WTC11 (cell line): ENCODE measurements at places on chromosomes 11 and 22.
A peak's percentile ranks its signal among the peaks of the same experiment; 100 is the strongest.

GRCh38 chr11:117083011-117083935 lies 15.0 kb downstream of the SIK3 start:
- DNase-seq = no peak

DNA sequence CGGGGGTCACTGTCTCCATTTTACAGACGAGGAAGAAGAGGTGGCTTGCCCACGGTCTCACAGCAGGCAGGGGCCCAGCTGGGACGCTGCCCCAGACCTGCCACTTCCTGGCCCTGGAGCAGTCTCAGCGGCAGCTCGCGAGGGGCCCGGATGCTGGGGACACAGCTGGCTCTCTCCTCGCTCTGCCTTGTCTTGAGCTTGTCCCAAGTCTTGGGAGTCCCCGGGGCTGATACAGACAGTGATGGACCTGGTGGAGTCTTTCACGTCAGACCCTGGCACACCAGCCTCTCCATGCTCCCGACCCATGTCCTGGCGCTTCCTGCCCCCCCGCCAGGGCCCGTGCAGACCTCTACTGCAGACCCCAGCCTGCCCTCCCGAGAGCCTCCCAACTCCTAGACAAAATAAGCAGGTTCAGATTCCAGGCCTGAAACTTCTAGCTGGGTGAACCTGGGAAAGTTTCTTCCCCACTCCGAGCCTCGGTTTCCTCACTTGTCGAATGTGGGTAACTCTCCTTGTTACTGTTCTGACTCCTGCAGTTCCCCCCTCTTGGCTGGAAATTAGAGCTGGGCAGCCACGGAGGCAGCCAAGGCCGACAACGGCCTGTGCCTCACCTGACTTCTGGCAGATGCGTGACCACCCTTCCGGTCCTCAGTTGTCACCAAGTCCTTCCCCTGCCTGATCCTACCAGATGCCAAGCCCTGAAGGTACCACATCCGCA lies 145.4 kb downstream of the CACNA1I start:
- peak; percentile 12 for DNase-seq

DNA sequence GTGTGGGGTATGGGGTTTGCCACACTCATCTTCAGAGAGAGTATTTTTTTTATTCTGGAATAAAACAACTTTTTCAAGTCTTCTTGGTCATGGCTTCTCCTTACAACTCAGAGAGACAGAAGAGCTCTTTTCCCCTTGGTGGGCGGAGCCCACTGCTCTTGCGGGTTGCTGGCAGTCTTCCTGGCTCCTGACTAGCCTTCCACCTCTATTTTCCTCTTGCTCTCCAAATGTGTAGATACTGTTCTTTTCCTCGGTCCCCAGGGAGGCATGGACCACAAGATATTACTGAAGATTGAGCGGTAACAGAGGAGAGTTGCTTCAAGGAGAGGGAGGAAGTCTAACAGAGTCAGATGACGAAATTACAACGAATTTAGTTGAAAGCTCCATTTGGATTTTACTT lies 210.6 kb downstream of the NTM start:
- DNase-seq = no peak

- DNase-seq = no peak
Measured at GRCh38 chr11:109553284-109553683, 131.3 kb downstream of the C11orf87 start.

DNA sequence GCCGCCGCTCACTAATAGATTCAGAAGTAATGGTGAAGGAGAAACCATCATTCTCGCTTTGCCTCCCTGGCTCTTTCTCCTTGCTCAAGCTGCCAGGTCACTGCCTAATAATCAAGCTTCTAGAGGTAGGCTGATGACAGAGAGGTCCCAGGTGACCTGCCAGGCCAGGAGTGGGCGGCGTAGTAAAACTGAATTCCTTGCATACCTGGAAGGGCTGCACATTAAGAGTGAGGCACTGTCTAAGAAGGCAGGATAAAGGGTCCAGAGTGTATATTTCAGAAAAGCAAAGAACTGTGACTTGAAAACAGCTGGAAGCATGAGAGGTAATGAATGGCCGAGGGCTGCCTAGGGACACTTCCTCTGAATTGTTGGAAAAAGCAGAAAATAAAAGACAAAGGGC lies 4.1 kb downstream of the SYT13 start:
- no peak for DNase-seq

- no peak for DNase-seq
Measured at GRCh38 chr11:92739041-92739440, 230.4 kb upstream of the MTNR1B start.

GRCh38 chr11:111299101-111300026 lies 1.0 kb downstream of the POU2AF3 start:
- DNase-seq = peak; percentile 74

GRCh38 chr11:11171854-11172253 lies 181.2 kb downstream of the CSNK2A3 start:
- DNase-seq = no peak

DNA sequence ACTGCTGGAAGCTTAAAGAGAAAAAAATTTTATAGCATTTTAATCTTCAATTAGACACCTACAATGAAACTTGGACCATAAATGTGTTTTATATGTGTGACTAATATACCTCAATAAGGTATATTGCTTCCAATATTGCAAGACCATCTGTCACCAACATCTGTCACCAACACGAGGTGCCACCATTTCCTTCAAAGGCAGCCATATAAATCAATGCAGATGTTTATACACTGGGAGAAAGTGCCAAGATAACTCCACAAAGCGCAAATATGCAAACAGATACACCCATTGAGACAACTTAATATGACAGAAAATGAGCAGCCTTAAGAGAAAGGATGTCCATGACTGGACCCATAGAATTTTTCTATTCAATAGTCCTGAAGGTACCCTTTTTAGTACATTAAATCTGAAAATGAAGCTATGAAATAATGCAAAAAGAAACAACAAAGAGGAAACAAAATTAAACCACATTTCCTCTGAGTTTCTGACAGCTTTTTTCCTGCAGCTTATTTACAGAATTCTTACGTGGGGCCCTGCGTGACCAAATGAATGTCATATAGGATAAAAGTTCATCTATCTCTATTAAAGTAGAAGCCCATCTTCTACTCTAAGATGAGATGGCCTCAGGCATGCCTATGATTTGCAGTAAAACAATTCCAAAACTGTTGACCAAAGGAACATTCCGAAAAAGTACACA lies 12.5 kb downstream of the MPZL3 start:
- DNase-seq = no peak

DNA sequence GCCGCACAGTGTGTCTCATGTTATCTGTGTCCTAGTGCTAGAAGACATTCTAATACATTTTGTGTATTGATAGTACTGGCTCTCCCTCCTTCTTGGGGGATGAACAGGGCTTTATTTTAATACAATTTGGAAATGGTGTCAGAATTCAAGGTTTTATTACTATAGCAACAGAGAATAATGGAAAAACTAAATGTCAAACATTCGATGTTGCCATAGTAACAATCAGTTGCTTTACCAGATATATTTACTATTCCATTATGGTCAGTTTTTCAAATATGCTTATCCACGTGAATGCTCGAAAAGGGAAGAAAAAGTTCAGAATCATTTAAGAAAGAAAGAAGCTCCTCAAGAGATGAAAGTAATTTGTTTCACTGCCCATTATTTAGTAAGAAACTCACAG lies 8.6 kb upstream of the MSANTD4 start:
- no peak for DNase-seq

DNA sequence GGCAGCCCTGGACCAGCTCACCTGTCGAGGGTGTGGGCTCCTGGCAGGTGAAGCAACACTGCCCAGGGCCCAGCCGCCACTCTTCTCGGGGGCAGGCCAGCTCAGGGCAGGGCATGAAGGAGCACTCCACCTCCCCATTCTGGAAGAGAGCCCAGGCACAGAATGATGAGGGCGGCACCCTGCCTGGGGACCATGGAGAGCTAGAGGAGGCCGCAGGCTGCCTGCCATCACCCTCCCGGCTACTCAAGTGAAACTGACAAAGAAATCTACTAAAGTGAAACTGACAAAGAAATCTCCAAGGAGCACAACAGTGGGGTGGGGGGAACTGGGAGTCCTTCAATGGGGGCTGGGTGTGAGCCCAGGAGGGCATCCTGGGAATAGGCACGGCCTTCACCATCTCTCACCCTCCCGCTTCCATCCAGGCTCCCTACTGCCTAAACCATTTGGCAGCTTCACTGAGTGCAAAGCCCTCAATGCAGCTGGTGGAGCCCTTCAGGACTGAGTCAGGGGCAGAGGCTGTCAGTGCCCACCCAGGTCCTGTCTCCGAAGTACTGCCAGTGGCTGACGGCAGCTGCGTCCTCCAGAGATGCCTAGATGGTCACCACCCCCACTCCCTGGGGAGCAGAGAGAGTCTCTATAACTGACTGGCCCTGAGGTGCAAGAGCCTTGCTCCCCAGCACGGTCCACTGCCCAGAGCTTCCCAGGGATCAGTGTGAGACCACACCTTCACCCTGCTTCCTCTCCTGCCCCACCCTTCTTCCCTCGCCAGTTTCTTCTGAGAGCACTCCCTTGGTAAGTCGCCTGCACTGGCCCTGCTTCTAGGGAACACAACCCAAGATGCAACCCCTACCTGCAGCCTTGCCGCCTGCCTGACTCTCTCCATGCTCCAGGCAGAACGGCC lies 21.7 kb downstream of the VWCE start:
- no peak for DNase-seq

DNA sequence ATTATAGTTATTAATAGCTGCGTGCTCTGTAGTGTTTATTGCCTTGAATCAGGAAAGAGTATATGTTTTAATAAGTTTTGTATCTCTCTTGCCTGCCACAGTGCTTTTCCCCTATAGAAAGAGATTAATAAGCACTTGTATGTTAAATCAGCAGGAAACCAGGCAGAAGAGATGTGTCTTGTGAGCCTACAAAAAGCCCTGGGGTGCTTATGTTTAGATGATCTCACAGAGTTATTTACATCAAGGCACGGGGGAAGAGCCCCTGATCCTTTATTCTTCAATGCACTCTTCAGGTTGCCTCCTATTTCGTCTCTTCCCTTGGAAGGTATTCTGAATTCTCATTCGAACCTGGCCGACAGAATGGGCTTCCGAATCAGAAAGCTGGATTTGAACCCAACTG lies 183.0 kb downstream of the MAML2 start:
- DNase-seq = no peak

GRCh38 chr22:33303099-33303498 lies 244.9 kb upstream of the SYN3 start:
- no peak for DNase-seq

- DNase-seq = no peak
Measured at GRCh38 chr11:78542007-78542406, 32.7 kb downstream of the NARS2 start.

GRCh38 chr11:86969258-86969657 lies 14.1 kb upstream of the FZD4 start:
- no peak for DNase-seq

DNA sequence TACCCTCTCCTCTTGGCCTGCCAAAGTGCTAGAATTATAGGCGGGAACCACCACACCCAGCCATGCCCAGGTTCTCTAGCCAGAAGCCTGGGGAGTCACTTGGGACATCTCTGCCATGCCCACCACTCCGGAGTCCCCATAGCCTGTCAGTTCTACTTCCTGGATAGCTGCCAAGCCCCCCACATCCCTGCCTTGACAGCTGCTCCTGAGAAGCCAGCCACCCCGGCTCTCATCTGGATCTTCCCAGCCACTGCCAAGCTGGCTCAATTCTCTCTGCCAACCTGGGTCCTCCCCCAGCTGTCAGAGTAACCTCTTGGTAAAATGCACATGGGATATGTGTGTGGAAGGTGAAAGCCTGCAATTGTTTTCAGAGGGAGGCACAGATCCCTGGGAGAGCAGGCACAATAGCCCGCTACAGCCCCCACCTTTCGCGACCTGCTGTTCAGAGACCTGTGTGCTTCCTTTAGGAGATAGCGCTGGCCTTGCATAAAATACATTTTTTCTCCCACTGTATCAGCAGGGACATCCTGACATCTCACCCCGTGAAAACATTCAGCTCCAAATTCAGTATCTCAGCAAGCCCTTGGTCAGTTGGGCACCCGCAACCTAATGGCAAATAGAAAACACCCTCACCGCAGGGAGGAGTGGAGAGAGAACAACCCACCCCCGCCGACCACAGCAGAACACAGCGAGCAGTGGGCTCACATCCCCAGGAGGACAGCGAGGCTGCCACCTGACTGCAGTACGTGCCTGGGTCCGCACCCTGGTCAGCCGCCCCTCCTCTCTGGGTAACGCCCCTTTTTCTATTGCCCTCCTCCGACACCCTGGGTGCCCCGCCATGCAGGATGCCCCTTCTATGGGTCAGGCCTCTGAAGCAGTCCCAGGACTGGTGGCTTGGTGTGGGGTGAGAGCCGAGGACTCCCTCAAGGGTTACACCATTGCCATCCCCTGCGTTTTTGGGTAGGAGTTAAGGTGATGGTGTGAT lies 1342.2 kb downstream of the BRD1 start:
- no peak for DNase-seq

DNA sequence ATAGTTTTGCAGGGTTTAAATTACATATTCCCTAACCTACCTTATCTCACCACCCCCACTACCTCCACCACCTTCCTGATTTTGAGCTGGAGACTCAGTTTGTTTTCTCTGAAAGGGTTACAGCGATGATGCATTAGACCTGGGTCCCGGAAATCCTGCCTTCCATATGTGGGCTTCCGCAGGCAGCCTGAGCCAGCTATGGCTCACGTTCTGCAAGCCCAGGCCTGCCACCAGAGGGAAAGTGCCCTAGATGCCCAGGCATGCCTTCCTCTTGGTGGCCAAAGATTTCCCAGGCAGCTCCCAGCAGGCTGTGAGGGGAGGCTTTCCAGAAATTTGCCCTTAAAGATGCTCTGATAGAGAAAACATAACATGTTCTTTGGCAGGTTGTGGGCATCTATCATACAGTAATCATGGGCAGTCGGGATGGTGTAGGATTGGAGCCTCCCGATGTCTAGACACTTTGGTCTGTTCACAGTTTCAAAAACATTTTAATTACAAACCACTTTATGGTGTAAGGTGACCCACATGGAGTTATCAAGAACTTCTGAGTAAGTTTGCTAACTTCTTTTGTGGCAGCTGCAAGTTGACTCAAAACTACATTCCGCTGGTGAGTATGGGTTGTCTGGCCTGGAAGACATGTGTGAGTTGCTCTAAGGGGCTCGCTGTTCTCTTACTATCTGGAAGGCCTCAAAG lies 79.3 kb downstream of the MICAL2 start:
- DNase-seq = no peak

DNA sequence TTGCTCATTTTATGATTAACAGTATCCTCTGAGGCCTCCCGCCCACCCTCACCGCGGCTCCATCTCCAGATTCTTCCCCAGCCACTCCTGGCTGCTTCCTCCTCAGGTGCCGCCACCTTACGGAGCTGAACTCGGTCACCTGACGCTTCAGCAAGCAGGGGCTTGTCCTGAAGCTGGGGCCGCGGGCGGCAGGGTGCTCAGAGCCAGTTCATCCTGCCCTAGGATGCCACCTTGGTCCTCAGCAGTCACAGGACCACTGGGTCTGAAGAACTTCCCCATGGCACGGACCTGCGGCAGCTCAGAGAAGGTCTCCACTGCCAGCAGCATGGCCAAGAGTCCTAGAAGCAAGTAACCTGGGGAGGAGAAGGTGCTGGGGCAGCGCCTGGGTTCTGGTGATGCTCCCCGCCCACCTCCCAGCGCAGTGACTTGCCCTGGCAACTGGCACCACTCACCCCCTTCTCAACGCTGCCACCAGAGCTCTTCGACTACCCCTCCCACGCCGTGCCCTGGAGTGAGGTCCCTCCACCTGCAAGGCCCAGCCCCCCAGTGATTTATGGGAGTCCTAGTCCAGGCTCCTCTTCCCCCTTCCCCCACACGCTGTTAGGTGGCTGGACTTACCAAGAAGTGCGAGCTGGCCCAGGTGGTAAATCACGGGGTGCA lies 2.6 kb downstream of the KCNK7 start:
- DNase-seq = no peak
